ENCODE measurements at places on chromosomes 4 and X.

DNA sequence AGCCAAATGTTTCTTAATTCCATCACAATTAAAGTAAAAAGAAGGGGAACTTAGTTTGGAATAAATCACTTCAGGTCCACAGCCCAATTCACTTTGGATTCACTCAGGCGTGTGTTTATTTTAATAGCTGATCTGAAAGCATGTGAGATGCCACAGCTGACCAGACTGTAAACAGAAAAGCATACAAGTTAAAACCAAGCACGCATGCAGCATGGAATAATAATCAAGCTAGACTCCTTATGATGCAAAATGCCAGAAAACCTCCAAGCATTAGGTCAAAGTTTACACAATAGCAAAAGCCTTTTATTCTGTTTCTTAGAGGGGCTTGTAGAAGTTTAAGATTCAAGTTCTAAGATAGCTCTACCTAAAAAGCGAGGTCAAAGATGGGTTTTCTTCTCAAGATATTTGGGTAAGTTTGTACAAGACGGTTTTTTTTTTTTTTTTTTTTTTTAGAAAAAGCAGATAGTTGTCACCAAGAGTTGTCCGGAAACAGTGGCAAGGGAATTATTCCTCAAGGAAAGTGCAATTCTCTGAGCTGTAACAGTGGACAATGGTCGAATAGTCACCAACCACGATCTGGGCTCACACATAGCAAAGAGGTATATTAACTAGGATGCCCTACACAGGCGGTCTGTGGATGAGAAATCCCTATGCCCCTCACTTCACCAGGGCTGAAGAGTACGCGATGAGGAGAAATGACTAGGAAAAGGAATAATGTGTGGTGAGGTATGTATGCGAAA is 763 bp upstream of the PRRG1 start:
- peak; percentile 40 for DNase-seq

DNA sequence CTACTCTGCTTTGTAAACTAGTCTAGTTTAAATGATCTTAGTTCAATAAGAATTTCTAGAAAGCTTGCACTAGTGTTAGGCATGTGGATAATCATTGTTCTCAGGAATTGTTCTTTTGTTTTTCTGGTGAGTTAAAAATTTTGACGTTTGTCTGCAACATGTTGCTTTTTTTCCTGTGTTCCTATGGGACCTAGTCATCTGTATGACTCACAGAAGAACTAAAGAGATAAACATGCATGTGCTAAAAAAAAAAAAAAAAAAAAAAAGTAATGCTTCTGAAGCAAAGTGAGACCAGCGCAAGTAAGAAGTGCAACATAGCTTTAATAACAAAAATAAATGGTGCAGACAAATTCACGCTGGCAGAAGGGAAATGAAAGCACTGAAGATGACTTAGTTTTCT is 471.2 kb downstream of the IQCM start:
- no peak for DNase-seq

- peak; percentile 26 for DNase-seq
These were observed 1.6 kb downstream of the ANKRD50 start for GRCh38 chr4:124710911-124711310.

DNA sequence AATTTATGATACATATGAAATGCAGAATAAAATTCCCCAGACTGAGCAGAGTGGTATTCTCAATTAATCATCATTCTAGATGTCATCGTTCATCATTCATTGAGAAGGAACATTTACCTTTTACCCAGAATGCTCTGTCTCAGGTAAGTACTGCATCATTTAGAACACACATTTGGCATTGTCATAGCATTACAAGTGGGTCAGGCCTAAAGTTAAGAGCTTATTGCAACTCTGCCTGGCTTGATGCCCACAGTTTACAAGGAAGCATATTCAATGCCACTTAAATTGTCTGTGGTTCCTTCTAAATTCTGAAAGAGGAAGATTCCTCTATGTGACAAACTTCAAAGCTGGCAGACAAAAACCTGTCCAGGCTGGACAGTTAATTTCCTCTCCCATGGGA is 87.3 kb downstream of the CAMK2D start:
- no peak for DNase-seq

DNA sequence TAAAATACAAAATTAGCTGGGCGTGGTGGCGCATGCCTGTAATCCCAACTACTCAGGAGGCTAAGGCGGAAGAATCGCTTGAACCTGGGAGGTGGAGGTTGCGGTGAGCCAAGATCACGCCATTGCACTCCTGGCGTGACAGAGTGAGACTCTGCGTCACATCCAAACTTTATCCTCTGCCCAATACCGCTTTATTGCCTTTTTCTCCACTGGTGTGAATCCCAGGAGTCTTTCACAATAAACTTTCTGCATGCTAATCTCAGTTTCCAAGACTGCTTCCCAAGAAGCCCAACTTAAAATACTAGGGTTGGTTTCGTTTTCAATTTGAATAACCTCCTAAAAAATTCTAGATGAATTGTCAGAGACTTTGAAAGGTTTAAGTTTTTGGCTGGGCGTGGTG is 27.2 kb upstream of the DHX15 start:
- no peak for DNase-seq
